ENCODE measurements at places on chromosomes 1 and 21.
A peak's percentile ranks its signal among the peaks of the same experiment; 100 is the strongest.

DNA sequence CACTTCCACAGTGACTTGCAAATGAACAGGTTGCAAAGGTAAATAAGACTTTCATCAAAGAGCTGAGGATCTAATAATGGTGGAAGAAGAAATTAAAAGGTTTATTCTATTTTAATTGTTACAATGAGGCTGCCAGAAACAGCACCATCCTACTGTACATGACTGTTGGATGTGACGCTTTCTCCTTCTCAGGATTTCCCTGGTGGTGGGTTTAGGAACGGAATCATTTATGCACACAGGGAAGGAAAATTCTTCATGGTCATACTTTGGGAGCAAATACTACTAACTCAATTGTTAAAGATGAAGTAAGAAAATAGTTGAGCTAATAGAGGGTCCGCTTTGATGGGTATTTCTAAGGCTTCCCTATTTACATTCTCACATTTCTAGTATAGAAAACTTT lies 22.2 kb upstream of the LYPLAL1 start:
- no peak for DNase-seq

DNA sequence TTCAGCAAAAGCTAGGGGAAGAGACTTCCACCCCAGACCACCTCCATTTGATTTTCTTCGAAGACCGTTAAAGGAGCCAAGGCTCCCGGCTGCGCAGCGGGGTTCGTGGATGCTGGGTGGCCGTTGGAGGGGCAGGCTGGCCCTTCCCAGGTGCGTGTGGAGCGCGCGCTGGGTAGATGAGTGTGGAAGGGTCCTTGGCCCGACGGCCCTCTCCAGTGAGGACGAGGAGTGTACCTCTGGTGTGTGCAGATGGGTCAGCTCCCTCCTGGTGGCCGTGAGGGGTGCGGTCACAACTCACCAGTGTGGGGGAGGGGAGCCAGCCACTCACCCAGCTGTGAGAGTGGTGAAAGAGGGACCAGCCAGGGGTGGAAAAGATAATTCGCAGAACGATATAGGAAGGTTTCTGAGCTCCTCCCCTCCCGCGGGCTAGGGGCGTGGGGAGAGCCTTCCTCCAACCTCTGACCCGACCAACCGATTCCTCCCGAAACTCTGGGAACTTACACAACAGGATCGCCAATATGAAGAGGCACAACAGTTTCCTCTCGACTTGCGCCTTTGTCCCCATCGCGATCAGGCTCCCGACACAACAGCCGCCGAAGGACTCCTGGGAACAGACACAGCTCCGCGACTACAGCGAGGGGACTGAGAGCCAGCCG lies at the start of gene F11R:
TSS of gene F11R (minus strand) at position 644 of the 656 bp plus-strand sequence. CDS start at position 565, 79 bp downstream.
- no peak for DNase-seq

DNA sequence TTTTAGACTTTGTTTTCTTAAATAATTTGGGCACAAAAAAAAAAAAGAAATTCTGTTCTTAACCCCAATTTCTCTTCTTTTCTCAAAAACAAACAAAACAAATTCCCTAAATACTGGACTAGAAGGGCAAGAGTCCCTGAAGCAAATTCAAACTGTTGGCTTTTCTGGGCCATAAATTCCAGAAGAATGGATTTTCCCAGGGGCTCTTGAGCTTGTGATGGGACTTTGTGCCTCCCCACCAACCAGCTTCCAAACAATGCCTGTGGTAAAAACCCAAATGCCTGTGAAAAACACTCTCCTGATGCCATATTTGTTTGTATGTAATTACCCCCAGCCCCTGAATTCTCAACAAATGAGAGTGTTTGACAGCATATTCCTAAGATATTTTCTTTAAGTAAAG lies 55.4 kb downstream of the SGIP1 start:
- DNase-seq: no peak

- no peak for DNase-seq
Measured at GRCh38 chr1:245512181-245512888, 357.6 kb downstream of the KIF26B start.

GRCh38 chr1:218392780-218393179 lies 47.6 kb downstream of the TGFB2 start:
- no peak for DNase-seq

GRCh38 chr1:209094384-209094783 lies 489.1 kb upstream of the CAMK1G start:
- no peak for DNase-seq

- DNase-seq: no peak
Measured at GRCh38 chr1:49293016-49293415, 516.3 kb upstream of the BEND5 start.

GRCh38 chr1:85992791-85993190 lies 163.8 kb downstream of the COL24A1 start:
- DNase-seq: no peak

DNA sequence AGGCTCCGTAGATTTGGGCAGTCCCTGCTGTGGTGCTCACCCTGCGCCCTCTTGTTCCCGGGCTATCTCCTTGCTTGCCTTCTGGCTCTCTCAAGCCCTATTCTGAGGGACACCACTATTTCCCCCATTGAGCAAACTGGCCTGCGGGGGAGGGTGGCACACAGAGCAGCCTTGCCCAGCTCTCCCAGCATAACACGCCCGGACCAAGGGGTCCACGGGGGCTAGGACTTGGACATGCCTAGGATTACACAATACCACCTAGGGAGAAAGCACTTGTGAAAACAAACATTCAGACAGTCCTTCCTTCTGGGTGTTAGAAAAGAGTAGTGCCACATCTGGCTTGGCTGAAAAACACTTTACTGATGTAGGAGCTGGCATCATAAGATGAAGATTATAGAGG lies 7.4 kb downstream of the TADA1 start:
- no peak for DNase-seq

GRCh38 chr1:24954631-24955030 lies 24.6 kb upstream of the RUNX3 start:
- DNase-seq: no peak

DNA sequence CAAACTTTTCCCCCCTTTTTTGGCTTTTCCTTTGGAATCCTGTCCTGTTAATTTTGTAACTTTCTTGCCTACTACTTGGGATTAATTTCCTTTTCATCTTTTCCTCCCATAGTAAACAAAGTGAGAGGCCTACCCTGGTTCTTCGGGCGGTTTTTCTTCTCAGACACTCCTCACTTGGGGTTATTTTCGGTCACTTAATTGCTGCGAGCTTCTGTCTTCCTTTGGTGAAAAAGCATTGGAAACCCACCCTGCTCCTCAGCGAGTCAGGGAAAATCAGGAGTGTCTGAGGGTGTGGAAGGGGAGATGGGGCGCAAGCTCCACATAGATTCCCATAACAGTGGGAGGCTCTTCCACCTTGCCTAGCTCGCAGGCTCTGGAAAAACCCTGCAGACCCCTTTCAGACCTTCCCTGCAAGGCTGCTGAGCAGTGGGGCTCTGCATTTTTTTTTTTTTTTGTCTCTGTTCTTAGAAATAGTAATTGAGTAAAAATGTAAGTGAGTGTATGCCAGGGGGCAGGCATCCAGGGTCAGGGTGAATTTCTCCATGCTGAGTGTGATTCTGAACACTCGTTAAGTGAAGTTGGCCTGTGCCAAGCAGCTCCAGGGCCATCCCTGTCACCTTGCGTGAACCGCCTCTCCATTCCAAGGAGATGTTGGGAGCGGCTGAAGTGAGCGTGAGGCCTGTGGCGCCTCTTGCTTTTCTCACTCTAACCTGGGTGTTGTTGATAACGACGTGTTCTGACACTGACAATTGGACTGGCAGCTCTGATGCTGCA lies 20.3 kb downstream of the TGFB2 start:
- no peak for DNase-seq

GRCh38 chr1:92366040-92366395 lies 67.2 kb downstream of the RPAP2 start:
- DNase-seq: no peak

DNA sequence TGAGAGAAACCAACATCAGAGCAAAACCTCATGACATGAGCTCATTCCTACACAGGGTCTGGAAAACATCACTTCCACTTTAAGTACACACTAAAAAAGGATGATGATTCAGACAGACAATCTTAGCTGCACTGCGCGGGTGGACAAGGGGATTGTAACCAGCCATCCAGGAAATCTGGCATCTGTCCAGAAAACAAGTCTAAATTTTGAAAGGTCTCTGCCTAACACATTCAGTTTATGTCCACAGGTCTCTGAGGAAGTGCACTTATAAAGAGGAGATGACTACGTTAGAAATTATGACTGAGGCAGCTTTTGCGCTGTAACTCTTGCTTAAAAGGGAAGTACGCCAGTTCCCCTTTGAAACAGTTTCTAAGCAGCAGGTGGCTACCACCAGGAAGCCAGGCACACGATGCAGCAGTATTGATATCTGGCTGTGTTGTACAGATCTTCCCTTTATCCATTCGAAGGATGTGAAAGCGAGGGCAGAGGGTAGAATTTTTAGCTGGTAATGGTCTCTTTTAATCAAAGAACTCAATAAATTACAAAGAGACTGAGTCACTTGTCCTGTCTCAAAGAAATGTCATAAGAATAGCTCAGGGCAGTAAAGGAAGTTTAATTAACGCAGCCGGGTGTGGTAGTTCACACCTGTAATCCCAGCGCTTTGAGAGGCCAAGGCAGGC lies 128.0 kb downstream of the SETD4 start:
- peak; percentile 23 for DNase-seq

DNA sequence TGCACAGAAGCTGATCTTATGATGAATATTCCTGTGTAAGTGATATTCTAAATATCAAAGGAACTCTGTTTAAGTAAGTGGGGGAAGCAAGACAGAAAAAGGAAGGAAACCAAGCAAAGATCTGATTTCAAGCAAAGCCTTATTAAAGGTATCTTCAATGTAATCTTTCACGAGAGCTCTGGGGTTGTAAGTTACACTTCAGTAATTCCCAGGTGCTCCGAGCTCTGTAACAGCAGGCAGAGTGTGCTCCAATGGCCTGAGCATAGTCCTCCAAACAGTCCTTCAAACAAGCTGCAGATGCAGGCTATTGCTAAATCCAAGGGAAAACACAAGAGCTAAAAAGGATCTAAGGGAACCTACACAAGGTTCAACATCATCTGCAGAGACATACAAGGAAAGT lies 949.7 kb upstream of the TMPRSS15 start:
- no peak for DNase-seq

GRCh38 chr1:227816750-227817446 lies 1.4 kb downstream of the PRSS38 start:
- DNase-seq: no peak

- DNase-seq: no peak
Measured at GRCh38 chr1:21066356-21067012, 110.2 kb downstream of the EIF4G3 start.

GRCh38 chr21:35593000-35593502 lies 467.3 kb downstream of the SETD4 start:
- DNase-seq: no peak

DNA sequence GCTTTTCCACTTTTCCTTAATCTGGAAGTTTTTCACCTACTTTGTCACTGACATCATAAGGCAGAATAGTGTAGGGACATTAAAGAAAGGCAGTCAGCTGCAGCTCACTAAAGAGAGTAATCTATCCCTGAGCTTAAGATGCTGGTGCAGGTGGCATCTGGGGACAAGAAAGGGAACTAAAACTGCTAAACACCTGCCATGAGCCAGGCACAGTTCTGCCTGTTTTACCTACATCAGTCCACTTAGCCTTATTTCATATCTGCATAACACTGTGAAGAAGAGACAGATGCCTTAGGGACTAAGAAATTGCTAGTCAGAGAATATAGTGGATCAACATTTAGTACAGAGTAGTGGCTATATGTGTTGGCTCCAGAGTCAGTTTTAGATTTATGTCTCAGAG lies 88.1 kb downstream of the GPATCH2 start:
- DNase-seq: no peak

GRCh38 chr1:43284546-43285110 lies 753 bp downstream of the C1orf210 start:
- DNase-seq: no peak

DNA sequence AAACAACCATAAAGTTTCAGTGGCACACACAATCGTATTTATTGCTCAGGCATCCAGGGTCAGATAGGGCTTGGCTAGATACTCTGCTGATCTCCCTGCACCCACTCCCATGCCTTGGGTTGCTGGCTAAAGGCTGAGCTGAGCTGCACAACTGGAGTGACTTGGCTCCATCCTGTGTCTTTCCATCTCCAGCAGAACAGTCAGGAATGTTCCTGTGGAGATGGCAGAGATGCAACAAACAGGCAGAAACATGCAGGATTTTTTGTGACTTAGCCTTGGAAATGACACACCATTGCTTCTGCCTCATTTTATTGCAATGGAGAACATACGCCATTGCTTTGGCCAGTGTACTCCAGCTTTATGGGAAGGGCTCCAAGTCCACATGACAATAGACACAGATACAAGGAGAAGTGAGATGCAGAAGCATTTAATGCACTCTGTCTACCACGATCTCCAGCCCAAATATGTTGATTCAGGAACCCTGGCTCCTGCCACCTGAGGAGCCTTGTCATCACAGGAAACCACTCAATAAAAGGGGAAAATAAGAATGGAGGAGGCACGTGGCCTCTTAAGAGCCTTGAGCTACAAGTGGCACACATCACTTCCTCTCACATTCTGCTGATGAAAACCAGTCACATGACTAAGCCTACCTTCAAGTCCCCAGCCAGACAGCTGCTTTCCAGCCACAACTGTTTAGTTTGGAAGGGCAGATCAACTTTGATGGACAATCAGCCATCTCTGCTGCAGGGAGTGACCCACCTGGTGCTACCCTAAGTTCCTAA lies 10.1 kb upstream of the GUCA2B start:
- no peak for DNase-seq

Measured in memory B cell (primary cell).